Testis (tissue), 5 donors: ENCODE measurements at places on chromosomes 1 and 21. TPM values are rescaled to one million over a fixed set of nuclear protein-coding genes. Genes with fewer than 3 reads are reported as not detected.

Gene HCN3
- 3.5 TPM for total RNA-seq

Gene RCSD1
- 13.8 TPM for total RNA-seq

Gene DISP1
- 71.8 TPM for total RNA-seq

Gene LCA5L
- total RNA-seq, result 61.9 TPM

Gene SESN2
- 36.7 TPM for total RNA-seq

Gene USH2A
- total RNA-seq, result 1.6 TPM

Gene ZNF436
- 29.0 TPM for total RNA-seq

Gene DBT
- total RNA-seq, result 6.4 TPM

Gene TP73
- total RNA-seq, result 1.5 TPM

GRCh38 chr1:111988377-111988742 lies 1.1 kb downstream of the KCND3 start:
- no peak for DNase-seq

DNA sequence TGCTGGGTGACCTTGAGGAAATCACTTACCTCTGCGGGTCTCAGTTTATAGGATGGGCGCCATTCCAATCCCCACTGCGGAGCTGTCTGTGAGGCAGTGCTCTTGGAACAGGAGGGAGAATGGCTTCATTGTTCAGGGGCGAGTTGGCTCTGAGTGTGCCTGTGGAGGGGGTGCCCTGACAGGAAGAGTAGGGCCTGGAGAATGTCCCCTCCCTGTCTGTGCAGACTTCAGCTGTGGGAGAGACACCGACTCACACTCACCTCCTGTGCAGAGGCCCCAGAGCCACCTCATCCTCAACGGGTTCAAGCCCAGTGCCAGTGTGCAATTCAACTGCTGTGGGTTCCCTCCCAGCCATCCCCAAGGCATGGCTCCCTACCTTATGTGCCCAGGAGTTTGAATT lies 17.1 kb downstream of the ADORA1 start:
- peak; percentile 91 for DNase-seq

DNA sequence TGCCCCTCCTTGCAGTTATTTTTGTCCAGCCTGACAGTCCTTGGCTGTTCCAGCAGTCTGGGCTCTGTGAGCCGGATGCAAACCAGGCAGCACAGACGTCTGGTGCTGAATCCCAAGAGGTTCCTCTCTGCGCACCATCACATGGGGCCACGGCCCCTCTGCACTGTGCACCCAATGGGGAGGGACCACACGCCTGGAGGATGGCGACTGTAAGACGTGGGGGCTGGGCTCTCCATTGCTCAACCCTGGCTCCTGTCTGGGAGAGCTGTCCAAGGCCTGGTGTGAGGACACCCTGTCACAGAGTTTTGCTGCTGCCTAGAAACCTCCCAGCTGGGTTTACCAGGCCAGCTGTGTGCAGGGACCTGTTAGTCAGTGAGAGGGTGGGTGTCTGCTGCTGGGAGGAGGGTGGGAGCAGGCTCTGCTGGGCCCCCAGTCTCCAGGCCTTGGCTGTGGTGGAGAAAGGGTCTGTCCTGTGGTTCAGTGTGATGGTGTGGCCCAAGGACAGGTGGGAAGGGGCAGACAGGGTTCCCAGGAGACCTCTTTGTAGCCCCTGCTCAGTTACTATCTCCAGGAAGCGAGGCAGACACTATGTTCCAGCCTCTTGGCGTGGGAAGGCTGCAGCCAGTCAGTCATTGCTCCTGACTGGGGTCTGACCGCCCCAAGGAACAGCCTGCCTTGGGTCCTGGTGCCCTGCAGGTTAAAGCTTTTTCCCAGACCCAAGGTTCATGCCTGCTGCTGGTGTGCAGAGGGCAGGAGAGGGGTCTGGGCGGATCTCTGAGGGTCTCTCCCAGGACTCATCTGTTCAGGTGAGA lies 13.8 kb downstream of the HEYL start:
- DNase-seq, result peak; percentile 91

DNA sequence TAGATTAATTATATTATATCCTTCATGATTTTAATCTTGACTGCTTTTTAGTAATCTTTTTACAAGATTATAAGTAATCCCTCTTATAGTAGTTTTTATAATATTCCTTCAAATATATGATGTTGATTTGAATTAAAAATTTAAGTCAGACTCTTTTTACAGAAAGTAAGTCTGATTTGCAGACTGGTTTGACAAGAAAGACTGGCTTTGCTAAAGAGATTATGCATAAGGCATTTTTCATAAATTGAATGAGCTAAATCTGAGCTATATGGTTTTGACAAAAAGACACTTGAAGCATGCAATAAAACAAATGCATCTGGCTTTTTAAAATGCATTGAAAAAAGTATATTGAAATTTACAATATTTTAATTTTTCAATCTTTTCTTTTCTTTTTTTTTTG lies 26.3 kb upstream of the CAMK1G start:
- DNase-seq, result no peak

- DNase-seq, result no peak
Observed at GRCh38 chr1:198171667-198172540, 15.1 kb downstream of the NEK7 start.

GRCh38 chr21:35045542-35046262 lies 3.4 kb downstream of the RUNX1 start:
- DNase-seq, result no peak

DNA sequence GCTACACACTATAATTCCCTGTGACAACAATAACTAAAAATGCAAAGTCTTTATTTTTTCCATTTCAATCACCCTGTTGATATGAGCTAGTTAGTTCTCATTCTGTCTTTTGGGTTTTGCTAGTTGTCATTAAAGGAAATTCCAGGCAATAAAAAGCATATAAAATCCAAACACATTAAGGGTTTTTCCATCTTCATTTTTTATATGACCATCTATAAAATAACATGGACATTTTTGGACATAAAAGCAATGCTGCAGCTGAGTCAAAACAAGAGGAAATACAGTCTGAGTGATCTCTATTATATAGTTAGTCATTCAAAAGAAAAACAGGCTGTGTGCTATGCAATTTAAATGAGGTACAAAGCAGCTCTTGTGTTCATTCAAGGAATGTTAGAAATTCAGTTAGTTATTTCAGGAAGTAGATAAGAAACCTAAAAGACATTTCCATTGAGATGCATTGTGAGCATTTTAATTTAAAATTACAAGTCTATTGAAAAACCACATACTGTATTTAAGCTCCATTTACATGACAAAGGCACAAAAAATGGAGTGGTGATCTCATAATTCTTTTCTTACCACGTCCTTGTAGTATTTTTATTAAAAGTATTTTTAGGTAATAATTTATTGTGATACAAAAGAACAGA lies 67.3 kb upstream of the BCL10 start:
- no peak for DNase-seq

DNA sequence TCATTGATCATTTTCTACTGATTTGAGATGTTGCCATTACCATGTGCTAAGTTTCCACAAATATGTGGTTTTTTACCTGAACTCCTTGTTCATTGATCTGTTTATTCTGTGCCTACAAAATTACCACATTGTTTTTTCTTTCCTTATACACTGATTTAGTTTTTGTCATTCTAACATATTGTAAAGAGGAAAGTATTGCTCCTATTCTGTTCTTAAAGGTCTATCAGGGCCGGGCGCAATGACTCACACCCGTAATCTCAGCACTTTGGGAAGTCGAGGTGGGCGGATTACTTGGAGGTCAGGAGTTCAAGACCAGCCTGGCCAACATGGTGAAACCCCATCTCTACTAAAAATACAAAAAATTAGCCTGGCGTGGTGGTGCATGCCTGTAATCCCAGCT lies 75.1 kb downstream of the CAMTA1 start:
- no peak for DNase-seq

- peak; percentile 79 for DNase-seq
Observed at GRCh38 chr1:156115514-156116374, 1.2 kb downstream of the LMNA start.

DNA sequence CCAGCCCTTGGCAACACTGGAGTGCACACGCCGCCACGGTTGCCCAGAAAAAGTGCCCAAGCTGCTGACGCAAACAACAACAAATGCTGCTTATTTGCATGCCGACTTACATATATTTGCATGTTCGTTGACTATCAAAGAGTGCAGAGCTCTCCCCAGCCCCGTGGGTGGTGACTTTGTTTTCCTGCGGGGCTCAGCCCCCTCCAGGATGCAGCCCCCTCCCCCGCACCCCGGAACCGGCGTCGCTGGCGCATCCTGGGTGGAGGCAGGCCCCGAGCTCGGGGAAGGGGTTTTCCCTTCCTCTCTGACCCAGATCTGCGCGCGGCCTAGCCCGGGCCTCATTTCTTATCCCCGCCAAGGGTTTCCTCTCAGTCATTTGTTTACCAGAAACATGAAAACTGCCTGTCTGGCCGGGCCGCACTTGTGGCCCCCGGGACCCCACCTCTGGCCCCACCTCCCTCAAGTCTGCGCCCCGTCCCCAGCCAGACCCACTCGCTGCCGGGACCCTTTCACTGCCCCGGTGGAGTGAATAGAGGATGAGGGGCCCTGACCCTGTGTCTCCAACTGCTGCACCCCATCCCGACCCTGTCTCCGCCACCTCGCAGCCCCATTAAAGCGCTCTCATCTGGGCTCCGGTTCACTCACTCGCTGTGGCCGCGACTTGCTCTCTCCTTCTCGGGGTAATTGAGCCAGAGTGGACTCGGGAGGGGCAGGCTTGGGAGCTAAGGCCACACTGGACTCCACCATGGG lies 5.5 kb downstream of the TNFRSF25 start:
- no peak for DNase-seq

DNA sequence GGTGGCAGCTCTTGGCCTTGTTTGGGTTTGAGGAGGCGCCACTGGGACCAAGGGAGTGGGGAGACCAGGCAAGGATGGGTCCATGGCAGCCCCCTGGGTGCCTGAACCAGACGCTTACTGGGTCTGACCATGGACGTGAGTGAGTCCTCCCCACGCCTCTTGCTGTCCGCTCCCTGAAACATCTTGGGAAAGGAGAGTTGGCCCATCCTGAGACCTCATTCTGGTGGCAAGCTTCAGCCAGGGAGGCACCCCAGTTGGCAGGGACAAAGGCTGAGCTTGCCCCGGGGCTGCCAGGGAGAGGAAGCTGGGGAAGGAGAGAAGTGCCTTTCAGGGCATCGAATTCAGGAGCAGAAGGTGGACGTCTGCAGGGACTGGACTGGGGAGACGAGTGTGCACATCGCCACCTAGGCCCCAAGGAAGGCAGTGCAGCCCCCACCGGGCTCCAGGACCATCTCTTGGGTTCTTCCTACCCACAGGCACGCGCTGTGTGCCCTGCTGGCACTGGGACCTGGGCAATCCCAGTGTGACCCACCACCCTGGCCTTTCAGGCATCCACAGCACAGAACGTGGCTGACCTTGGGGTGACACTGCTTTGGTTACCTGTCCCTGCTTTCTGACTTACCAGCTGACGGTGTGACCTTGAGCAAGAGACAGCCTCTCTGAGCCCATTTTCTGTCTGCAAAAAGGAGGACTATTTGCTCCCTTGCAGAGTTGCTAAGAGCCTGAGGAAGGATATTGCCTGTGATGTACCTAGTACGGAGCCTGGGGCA lies 132.9 kb upstream of the WNT4 start:
- peak; percentile 74 for DNase-seq

- DNase-seq, result no peak
Observed at GRCh38 chr1:172973424-172973823, 77.3 kb downstream of the TNFSF18 start.

DNA sequence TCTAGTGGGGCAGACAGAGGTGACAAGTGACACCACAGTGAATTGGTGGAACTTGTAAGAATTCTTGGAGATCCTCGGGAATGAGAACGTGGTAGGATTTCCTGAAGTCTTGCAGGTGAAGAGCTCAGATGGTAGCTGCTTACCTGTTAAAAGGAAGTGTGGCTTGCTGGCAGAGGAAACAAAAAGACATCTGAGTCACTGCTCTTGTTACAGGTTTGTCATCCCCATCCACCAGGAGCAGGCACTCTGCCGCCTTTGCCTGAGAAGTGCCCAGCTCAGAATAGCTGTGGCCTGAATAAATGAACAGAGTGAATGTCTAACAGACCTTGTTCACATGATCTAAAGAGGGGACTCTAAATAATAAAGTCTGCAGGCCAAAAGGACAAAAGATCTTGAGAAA lies 12.3 kb upstream of the ZSCAN20 start:
- no peak for DNase-seq

- no peak for DNase-seq
Observed at GRCh38 chr1:223331929-223332328, 32.0 kb downstream of the SUSD4 start.

DNA sequence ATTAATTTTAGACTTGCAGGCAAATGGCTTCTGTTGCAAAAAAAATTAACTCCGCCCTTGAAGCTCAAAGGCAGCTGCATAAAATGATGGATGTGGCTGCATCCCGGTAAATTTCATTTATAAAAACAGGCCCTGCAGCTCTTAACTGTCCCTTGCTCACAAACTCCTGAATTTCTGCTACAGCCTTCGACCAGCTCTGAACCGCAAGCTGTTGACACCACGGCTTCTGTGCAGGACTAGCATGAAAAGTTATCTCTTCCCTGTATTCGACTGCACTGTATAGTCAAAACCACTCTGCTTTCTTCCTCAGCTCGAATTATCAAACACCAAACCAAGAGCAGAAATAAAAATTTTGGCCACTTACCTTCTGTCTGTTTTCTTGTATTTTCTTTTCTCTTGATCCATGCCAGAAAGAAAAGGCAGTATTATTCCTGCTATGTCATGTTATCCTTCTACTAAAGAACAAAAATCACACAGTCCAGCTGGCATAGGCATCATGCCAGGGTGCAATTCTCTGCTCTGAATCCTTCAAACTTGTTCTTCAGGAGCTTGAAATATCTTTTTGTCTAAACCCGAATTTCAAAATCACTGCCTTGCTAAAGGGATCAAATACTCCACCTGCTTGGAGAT lies 195.5 kb upstream of the NCAM2 start:
- no peak for DNase-seq

- DNase-seq, result peak; percentile 23
Observed at GRCh38 chr1:42684139-42684538, 1.9 kb downstream of the YBX1 start.

GRCh38 chr1:197924516-197925123 lies 7.4 kb downstream of the LHX9 start:
- DNase-seq, result no peak

- DNase-seq, result no peak
Observed at GRCh38 chr1:100028765-100029164, 59.0 kb downstream of the SLC35A3 start.

- DNase-seq, result no peak
Observed at GRCh38 chr1:204513117-204513716, 3.0 kb upstream of the MDM4 start.

- no peak for DNase-seq
Observed at GRCh38 chr1:93001893-93002292, 40.6 kb upstream of the DIPK1A start.

DNA sequence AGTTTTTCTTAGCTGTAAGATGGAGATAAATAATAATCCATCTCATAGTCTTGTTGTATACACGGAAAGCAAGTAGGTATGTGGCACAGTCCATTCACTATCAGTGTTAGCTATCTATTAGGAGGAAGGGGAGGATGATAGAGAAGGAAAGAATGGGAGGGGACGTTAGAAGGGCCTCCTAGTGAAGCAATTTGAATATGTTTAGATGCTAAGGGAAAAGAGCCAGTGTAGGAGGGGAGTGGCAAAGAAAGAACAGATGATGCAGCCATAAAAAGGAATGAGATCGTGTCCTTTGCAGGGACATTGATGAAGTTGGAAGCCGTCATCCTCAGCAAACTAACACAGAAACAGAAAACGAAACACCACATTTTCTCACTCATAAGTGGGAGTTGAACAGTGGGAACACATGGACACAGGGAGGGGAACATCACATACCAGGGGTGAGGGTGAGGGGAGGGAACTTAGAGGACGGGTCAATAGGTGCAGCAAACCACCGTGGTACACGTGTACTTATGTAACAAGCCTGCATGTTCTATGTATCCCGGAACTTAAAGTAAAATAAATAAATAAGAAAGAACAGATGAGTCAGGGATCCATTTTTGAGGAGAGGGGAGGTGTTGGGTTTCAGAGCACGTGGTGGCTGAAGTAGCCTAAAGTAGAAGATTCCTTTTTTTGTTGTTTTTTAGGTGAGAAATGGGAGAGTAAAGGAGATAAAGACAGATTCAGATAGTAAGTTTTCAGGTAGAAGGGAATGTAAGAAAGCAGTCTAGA lies 124.1 kb downstream of the POU2F1 start:
- DNase-seq, result no peak
